ENCODE measurements at places on chromosomes 2 and 18.
A peak's percentile ranks its signal among the peaks of the same experiment; 100 is the strongest.

- no peak for DNase-seq
Observed at GRCh38 chr2:24304631-24305030, 55.7 kb downstream of the ITSN2 start.

DNA sequence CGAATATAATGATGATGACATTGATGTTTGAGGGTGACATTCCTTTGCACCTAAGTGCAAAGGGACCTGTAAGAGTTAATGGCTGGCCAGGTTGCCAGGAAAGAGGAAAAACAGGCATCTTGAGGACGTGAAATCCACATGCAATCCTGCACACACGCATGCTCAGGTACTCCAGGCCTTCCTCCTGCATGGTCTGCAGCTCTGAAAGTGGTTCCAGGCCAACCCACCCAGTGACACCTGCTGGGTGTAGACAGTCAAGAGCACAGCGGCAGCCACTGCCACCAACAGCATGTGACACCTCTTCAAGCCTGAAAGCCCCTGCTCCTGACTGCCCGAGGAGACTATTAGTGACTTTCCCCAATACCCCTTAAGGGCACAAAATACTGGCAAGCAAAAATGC is 101.6 kb downstream of the PIEZO2 start:
- no peak for DNase-seq

DNA sequence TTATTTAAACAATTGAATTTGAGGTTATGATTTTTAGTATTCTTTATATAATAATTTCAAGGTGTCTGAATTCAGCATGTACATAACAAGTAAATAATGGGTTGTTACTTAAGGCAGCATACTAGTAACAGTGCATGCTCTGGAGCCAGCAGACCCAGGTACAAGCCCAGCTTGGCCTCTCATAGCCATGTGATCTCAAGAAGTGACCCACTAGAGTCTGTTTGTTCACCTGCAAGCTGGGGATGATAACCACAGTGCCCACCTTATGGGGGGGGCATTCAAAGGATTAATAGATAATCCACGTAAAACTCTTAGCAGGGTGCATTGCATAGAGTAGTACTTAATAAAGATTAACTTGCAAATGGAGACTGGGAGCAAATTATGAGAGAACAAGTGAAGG is 163.6 kb downstream of the TRABD2A start:
- no peak for DNase-seq

DNA sequence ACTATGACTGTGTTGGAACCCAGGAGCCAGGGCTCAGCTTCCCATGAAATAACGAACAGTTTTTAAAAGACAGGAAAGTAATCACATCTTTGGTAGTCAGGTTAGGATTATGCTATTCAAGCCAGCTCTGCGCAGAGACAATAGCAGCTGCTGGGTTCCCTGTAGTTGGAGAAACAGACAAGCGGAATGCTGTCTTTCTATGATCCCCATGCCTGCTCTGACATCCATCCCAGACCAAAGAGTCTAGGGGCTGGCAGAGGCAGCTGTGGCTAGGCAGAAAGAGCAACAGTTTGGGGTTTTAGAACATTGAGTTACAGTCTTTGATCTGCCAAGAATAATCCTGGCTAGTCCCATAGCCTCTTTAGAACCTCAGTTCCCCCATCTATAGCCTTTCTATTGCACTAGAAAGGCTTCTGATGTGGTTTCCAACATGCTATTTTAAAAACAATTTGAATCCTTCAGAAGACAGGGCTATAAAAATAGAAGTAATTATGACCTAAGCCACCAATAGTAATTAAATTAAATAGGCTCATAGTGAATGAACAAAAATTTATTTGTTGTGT is 146.8 kb downstream of the MTX2 start:
- DNase-seq = peak; percentile 14

GRCh38 chr18:64134044-64134747 is 14.7 kb downstream of the LINC00305 start:
- DNase-seq = peak; percentile 72

GRCh38 chr2:85257970-85258605 is 69.7 kb downstream of the TGOLN2 start:
- DNase-seq = no peak

- DNase-seq = no peak
Observed at GRCh38 chr18:23523429-23524212, 20.3 kb downstream of the RMC1 start.

DNA sequence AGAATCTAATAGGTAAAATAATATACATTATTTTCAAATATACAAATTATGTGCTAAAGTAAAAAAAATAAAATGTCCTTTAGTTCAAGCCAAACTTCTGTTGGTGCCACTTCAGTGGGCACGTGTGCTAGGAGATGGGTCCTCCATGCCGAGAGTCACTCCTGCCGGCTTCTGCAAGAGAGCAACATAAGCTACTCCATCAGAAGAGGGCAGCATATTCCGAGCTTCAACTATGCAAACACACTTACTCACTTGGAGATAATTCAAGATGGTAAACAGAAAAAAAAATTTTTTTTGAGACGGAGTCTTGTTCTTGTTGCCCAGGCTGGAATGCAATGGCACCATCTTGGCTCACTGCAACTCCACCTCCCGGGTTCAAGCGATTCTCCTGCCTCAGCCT is 24.4 kb downstream of the CNOT11 start:
- no peak for DNase-seq

DNA sequence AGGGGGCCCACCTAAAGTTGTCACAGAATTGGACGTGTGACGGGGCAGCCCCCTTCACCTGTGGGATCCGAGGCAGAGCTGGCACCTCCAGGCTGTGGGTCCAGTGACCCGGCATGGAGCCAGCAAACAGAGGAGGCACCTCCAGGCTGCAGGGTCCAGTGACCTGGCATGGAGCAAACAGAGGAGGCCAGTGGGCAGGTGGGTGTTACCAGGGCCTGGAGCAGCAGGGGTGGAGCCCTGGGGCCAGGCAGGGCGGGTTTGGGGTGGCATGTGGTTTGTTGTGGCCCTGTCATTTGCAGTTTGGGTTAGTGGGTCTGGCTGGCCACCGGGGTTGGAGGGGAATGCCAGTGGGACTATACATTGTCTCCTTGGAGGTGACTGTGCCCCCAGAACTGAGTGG is 68.2 kb downstream of the HPCAL1 start:
- DNase-seq = no peak

All from NCI-H146 (cell line).